Activated CD4-positive, alpha-beta T cell treated with anti-CD3 and anti-CD28 coated beads, Interleukin-2, amount 10 ng/mL, durations not matched to agents 7 days and 5 days (primary cell): ENCODE measurements at places on chromosomes 6 and 20.

DNA sequence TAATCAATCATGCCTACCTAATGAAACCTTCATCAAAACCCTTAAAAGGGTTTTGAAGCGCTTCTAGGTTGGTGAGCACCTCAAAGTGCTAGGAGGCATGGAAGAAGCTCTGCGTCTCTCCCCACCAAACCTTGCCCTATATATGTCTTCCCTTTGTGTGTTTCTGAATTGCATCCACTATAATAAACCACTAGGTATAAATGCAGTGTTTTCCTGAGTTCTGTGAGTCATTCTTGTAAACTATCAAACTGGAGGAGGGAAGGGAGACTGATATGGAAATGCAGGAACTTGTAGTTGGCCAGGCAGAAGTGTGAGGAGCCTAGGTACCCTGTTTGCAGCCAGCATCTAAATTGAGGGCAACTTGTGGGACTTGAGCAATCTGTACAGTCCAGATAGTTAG, 698.8 kb downstream of the DOK5 start:
- DNase-seq, result no peak

DNA sequence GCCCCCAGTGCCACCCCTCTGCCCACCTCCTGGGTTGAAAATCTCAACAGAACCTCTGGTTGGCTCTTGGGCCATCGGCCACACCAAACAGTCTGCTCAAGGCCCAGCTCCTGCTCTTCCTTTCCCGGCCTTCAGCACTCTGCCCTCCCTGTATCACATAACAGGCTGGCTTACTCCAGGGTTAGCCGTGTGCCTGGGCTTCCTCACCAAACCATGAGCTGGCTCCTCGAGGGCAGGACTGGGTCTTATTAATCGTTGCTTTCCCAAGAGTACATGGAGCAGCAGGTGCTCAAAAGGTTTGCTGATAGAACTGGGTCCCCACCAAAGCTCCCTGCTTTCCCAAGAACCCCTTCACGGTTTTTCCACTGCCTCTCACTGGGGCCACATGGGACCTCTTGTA, 12.7 kb upstream of the FAM83C start:
- DNase-seq, result no peak

GRCh38 chr6:46269447-46270229, 98.9 kb upstream of the ENPP5 start:
- DNase-seq, result no peak

DNA sequence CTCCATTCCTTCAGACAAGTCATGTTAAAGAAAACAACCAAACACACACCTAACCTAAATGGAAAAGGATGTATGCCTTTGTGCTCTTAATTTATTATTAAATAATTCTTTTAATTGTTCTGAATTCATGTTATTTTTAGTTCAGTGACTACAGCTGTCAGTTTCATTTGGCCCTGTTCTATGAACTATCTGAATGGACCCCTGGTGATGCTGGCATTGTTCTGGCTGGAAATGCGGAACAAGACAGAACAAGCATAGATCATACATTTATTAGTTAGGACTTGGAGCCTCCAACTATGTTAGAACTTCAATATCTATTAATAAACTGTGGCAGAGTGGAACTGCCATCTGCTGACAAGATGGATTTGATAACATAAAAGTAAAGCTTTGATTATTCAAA, 5.7 kb downstream of the MAP3K7 start:
- no peak for DNase-seq

- DNase-seq, result no peak
Measured at GRCh38 chr20:52936351-52937340, 35.5 kb upstream of the TSHZ2 start.

- DNase-seq, result no peak
Measured at GRCh38 chr6:134795691-134796090, 154.2 kb downstream of the ALDH8A1 start.

GRCh38 chr6:115712291-115712961, 348.3 kb downstream of the FRK start:
- no peak for DNase-seq

DNA sequence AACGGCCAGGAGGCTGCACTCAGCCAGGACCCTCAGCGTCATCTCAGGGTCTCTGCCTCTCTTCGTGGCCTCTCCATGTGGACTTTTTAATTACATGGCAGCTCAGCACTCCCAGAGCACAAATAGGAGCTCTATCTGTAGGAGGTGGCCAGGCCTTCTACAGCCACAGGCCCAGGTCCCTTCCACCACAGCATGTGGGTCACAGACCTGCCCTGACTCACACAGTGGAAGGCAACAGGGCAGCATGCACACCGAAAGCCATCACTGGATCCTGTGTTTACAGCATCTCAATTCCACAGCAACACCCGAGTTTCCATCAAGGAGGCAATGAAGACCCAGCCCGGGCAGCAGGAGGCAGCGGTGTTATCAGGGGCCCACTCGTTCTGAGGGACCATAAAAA, 65.8 kb upstream of the CD93 start:
- DNase-seq, result no peak

DNA sequence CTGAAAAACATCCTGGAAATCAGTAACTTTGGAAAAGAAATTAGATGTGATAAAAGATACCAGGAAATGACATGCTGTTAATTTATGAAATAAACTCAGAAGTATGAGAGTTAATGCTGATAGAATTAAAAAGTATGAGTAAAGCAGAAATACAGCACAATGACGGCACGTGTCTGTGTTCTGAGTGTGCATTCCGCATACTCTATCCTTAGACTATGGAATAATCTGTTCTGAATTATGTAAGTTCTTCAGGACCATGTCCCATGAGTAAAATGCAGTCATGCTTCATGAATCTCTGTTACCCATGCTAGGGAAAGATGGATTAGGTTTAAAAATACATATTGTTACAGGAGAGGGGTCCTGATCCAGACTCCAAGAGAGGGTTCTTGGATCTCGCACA, 21.7 kb downstream of the HECA start:
- no peak for DNase-seq

GRCh38 chr6:106103728-106104109, 17.6 kb downstream of the PRDM1 start:
- peak; percentile 42 for DNase-seq

- no peak for DNase-seq
Measured at GRCh38 chr6:20202324-20202658, 10.0 kb downstream of the MBOAT1 start.

DNA sequence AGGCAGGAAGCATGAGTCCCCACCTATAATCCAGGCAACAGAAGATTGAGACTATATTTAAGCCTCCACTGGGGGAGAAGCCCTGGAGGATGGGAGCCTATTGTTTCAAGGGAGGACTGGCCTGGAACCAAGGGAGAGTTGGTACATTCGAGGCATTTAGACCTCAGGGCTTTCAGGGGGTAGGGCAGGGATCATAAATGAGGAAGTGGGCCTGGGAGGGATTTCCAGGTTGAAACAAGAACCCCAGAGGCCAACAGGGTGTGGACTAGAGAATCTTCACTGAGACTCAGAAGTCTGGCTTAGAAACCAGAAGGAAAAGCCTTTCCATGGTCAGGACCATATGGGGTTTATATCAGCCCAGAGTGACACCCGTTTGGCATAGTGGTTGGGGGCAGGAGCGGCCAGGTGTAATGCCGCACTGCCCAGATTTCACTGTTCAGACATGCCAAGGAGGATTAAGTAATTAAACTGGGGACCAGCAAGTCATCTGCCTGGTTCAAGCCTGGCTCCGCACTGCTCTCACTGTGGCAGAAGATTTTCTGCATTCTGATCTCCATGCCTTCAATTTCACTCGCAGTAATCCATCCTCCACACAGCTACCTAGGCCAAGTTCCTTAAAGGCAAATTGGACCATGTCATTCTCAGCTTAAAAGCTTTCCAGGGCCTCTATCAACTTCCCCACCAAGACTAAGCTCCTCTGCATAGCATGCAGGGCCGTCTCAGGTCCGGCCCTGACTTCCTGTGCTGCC, 17.8 kb downstream of the LRFN2 start:
- no peak for DNase-seq

DNA sequence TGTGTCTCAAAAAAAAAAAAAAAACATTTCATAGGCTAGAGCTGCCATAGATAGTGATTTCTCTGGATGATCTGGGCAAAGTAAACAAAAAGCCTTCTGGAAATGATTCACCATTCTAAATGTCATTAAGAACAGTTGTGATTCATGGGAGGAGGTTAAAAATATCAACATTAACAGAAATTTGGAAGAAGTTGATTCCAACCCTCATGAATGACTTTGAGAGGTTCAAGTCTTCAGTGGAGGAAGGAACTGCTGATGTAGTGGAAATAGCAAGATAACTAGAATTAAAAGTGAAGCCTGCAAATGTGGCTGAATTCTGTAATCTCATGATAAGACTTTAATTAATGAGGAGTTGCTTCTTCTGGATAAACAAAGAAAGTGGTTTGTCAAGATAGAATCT, 26.8 kb upstream of the MMP24 start:
- DNase-seq, result no peak

GRCh38 chr6:22906091-22906549, 336.8 kb downstream of the HDGFL1 start:
- no peak for DNase-seq

- no peak for DNase-seq
Measured at GRCh38 chr20:33437141-33437911, 6.2 kb downstream of the SNTA1 start.

- no peak for DNase-seq
Measured at GRCh38 chr6:150937132-150937906, 71.8 kb downstream of the MTHFD1L start.

GRCh38 chr6:29479560-29479959, 8.2 kb downstream of the MAS1L start:
- DNase-seq, result no peak

DNA sequence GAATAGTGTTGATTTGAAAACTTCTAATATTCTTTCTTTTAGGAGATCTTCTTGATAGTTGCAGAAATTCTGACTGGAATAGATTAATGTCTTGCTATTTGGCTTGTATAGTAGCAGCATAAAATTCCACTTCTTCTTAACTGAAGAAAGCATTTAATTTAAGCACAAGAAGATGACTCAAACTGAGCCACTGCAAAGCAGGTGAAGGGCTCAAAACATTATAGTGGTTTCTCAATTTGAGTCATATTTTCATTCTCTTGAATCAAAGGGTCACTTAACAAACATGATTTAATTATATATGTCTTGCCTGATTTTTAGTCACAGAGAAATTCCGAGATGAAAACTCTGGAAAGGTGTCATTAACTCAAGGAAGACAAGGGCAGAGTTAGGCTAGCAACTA, 239.3 kb downstream of the ZNF217 start:
- DNase-seq, result no peak

DNA sequence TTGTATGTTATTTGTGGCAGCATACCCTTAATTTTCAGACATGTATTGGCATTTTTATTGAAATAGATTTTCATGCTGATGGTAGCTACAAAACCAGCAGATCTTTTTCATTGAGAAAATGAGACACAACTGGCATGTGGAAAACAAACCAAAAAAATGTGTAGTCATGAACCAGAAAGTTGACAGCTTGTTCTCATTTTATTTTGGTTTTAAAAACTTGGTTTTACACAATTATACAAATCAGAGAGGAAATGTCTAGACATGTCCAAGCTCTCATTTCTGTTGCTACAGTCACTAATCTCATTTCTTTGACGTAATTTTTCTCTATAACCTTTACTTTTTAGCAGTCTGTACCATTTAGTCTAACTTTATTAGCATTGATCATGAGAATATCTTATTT, 85.4 kb downstream of the GRIK2 start:
- DNase-seq, result no peak

DNA sequence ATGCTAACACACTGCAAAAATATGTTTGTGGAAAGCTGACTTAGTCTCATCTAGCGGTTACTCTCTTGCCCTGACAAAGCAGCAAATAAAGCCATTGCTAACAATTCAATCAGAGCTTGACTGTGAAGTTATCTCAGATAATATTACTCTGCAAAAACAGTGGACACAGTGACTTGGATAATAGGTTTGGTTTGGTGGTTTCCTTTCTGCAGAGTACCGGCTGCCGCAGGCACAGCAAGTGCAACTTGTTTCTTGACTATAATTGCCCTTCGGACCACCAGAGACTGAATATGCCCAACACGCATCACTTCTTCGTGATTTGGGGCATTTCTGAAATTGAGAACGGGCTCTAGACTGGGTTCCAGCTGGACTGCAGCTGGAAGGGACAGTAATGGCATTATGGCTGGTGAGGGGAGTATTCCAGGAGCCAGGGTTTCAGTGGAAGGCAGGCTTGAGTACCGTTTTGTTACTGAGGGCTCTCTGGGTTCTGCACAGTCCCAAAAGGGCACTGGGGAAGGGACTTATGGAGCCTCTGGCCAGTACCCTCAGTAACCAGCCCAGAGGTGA, 40.0 kb downstream of the DSTN start:
- no peak for DNase-seq

GRCh38 chr20:5297280-5298004, 19.3 kb downstream of the PROKR2 start:
- no peak for DNase-seq

DNA sequence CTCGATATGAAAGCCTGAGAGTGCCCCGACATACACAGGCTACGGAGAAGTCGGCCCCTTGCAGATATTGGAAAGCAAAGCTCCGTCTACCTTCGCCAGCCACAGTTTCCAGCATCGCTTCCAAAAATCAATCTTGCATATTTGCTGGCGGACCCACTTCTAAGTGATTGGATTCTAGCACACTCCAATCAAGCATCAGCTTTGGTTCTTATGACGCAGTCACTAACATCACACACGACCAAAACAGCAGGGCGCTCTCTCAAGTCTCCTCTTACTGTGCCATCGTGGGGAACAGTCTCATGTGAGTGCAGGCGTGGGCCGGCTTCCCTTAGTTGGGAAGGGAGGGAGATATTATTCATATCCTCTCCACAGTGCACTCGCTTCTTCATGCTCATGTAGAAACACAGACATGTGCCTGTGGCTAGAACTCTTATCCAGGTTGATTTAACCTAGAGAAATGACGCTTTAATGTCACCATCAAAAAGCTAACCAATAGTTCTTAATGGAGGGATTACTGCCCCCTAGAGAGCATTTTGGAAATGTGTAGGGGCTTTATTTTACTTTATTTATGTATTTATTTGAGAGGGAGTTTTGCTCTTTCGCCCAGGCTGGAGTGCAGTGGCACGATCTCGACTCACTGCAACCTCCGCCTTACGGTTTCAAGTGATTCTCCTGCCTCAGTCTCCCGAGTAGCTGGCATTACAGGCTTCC, 229.8 kb downstream of the SOD2 start:
- DNase-seq, result no peak

- no peak for DNase-seq
Measured at GRCh38 chr6:82622461-82622860, 258.8 kb downstream of the TPBG start.

DNA sequence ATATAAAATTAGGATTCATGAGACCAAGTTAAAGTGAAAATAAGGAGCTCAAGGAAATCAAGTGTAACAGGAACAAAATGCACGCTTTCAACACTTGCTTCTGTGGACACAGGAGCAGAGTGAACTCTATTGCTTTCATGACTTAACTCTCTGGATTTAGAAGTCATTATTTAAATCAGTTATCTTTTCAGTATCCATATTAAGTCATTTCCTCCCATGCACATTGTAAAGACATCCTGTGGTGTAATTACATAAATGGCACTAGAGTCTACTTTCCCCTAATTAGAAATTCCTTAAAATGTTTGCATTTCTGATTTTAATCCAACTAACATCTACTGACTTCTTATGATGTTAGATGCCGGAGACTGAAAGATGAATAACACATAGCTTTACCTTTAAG, 88.0 kb downstream of the INSM1 start:
- no peak for DNase-seq
